ENCODE measurements at places on chromosomes 1 and 21.

- DNase-seq, result no peak
These were observed 290.3 kb upstream of the SGIP1 start for GRCh38 chr1:66243548-66244130.

DNA sequence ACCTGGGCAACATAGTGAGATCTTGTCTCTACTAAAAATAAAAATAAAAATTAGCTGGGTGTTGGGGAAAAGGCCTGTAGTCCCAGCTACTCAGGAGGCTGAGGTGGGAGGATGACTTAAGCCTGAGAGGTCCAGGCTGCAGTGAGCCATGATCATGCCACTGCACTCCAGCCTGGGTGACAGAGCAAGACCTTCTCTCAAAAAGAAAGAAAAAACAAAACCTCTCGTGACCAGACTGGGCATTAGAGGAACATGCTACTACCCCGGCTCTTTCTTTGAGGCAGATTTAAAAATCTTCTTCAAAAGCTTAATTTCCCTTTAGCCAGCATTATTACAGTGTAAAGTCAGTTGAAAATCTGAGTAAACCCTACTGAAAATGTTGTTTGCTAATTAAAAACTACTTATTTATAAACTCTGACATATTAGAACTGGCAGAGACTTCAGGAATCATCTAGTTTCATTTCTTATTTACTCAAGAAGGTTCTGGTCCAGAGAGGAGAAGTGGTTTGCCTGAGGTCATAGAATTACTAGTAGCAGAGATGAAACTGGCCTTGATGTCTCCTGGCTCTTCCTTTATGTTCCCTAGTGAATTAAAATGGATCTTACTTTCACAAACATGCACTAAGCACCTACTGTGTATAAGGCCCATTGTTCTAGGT is 11.6 kb upstream of the ELAVL4 start:
- no peak for DNase-seq

DNA sequence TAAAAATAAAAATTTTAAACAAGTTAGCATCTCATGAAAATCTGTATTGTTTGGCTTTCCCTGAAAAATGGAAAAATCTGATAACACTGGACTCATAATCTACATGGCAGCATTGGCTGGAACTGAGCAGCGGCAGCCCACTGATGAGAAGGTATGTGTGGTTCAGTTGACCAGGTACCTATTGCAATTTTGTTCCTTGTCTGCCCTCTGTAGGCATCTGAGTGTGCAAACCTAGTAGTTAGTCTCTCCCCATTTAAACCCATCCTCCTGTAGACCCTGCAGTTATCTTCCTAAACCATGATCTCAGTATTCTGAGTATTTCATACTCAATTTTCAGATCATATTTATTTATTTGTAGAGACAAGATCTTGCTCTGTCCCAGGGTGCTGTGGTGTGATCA is 59.4 kb upstream of the SERBP1 start:
- DNase-seq, result no peak

DNA sequence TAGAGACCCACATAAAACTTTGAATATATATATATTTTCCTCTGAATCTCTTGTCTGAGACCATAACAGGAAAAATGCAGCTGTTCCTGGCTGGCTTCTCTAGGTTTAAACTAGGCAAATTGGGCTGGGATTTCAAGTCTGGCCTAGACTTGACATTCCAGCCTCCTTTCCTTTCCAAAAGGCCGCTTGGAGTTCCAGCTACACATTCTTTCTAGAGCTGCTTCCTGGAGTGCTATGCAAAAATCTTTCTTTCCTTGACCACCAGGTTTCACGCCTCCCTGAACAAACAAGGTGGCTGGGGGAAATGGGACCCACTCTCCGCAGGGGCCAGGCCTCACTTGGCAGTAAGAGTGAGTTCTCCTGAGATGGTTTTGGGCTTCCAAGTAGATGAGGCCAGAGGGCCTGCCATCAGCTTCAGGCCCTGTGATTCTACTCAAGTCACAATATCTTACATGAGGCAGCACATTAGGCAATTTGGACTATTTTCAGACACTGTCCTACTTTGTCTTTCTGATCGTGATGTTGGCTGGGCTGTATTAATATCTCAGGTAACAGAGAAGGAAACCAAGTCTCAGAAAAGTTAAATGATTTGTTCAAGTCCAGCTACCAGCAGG is 102.4 kb downstream of the FAM78B start:
- no peak for DNase-seq

- DNase-seq, result no peak
These were observed 68.2 kb downstream of the POFUT2 start for GRCh38 chr21:45219517-45219916.

DNA sequence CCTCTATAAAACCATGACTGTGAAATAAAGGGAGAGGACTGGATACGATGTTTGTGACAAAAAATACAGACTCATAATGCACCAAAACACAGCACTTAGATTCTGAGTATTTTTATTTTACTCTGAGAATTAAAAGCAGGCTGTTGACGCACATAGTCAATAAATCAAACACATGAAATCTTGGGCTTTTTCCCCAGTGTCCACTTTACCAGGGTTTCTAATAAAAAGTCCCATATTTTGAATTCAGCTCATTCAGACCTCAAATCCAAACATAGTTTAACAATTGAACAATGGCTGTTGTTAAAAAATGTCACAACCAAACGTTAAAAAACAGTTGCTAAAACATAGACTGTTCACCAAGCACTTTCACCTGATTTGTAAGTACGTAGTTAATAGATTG is 553.4 kb downstream of the LTN1 start:
- no peak for DNase-seq

DNA sequence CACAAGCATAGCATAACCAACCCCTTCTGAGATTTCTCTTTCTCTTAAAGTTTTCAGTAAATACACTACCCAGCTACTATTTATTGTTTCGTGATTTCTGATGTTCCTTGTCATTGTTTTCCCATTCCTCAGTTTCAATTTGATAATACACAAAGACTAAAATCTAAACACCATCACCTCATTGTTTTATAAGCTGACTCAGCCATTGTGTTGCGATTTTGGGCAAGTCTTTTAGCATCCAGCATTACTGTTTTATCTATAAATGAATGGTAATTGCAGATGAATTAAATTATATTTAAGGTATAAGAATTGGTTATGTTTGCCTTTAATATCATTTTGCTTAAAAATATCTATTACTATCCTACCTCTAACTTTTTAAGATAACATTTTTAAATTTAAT is 1308.5 kb downstream of the PLA2G4A start:
- DNase-seq, result no peak

- no peak for DNase-seq
These were observed 9.2 kb downstream of the VASH2 start for GRCh38 chr1:212959266-212960220.

GRCh38 chr1:21007876-21008275 is 168.8 kb downstream of the EIF4G3 start:
- DNase-seq, result no peak

- no peak for DNase-seq
These were observed 60.4 kb upstream of the BACH1 start for GRCh38 chr21:29238053-29238966.

GRCh38 chr21:38495242-38495641 is 3.0 kb downstream of the ERG start:
- no peak for DNase-seq
